Stimulated activated CD8-positive, alpha-beta memory T cell treated with anti-CD3 and anti-CD28 coated beads, Interleukin-4, amount 100 ng/mL, for 1 hour (primary cell): ENCODE measurements at places on chromosomes 16 and 17.

- DNase-seq: no peak
Measured at GRCh38 chr16:31198207-31198882, 4.2 kb downstream of the PYCARD start.

GRCh38 chr16:15493466-15494180 lies 59.2 kb downstream of the BMERB1 start:
- DNase-seq: no peak

- DNase-seq: no peak
Measured at GRCh38 chr17:38418062-38418692, 10.1 kb upstream of the ARHGAP23 start.

DNA sequence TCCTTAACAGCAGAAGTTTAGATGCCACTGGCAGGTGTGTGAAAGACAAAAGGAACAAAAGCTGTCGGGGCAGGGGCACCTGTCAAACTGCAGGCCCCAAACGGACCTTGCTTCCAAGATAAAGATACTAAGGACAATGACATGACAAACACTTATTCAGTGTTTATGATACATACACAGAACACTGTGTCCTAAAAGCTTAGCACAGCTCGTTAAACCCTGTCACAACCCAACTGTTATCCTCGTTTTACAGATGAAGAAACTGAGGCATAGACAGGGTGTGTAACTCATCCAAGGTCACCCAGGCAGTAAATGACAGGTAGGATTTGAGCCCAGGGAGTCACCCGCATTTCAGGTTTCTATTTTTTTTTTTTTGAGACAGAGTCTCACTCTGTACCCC lies 9.6 kb downstream of the SDK2 start:
- no peak for DNase-seq

DNA sequence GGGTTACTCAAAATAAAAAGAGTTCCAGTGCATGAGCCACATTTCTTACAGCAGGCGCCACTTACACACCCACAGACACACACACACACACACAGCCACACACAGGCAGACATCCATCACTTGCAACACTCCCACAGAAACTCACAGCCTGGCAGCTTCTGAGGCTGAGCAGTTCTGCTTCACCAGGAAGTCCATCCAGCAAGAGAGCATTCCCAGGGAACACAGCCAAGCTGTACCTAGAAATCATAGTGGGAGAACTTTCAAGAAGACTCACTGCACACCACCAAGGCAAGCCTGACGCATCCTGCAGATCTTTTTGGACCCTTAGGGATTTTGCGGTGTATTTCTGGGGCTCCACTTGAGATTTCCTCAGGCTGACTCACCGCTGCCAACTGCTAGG lies 140.9 kb upstream of the WSB1 start:
- no peak for DNase-seq
